IMR-90 (cell line): ENCODE measurements at places on chromosomes 11 and 22.

GRCh38 chr11:73306069-73306841 lies 1.8 kb upstream of the ARHGEF17 start:
- no peak for DNase-seq
- H3K4me1 ChIP-seq, result peaks cover 19% of the 10 kb centered on the region
- H3K4me3 ChIP-seq, result no peak overlapping the region
- H3K36me3 ChIP-seq, result peaks cover 9% of the 10 kb centered on the region; the same call in 1 of the 2 replicates
- no peaks in the 10 kb centered on the region for H3K27me3 ChIP-seq

- H3K4me3 ChIP-seq, result no peak overlapping the region
- peaks cover 20% of the 10 kb centered on the region for H3K4me1 ChIP-seq
- DNase-seq, result peak; percentile 96
- no peaks in the 10 kb centered on the region for H3K36me3 ChIP-seq
Measured at GRCh38 chr11:112318184-112318591, 57.5 kb upstream of the PLET1 start.

GRCh38 chr11:41579546-41579945 lies 120.1 kb upstream of the LRRC4C start:
- H3K36me3 ChIP-seq, result no peaks in the 10 kb centered on the region
- no peaks in the 10 kb centered on the region for H3K4me1 ChIP-seq

DNA sequence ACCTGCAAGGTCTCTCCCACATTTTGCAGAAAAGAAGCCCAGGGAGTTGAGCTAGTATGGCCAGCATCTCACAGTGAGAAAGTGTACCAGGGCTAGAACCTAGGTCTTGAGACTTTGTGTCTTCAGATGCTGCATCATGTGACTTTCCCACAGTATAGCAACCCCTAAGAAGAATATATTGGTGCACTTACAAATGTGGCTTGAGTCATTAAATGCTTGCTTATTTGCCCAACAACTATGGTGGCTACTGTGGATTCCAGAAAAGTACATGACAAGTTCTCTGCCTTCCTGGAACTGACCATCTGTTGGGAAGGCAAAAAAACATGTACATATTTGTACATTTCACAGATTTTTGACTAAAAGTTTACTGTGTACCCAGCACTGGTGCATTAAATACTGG lies 55.0 kb downstream of the POLD3 start:
- peak; percentile 68 for DNase-seq
- peaks cover 33% of the 10 kb centered on the region for H3K4me1 ChIP-seq
- no peaks in the 10 kb centered on the region; the same call in 1 of the 2 replicates for H3K36me3 ChIP-seq
- no peaks in the 10 kb centered on the region for H3K27me3 ChIP-seq

DNA sequence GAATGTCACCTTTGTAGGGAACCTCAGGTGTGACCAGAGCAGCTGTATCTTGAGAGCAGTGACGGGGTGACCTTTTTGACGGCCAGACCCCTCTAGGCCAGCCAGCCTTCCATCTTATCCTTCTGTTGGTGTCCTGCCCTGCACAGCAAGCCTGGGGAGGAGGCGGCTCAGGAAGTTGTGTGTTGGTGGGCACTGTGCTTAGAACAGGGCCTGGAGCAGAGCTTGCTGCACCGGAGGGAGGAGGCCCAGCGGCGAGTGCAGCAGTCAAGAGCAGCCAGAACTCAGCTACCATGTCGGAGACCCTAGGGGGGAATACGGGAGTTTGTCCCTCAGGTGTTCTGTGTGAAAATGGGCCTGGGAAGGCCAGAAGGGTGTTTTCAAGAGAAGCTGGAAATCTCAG lies 129.4 kb downstream of the OSBP2 start:
- H3K4me1 ChIP-seq, result no peaks in the 10 kb centered on the region; the same call in 1 of the 2 replicates
- no peak for DNase-seq
- H3K27me3 ChIP-seq, result peaks cover 46% of the 10 kb centered on the region

DNA sequence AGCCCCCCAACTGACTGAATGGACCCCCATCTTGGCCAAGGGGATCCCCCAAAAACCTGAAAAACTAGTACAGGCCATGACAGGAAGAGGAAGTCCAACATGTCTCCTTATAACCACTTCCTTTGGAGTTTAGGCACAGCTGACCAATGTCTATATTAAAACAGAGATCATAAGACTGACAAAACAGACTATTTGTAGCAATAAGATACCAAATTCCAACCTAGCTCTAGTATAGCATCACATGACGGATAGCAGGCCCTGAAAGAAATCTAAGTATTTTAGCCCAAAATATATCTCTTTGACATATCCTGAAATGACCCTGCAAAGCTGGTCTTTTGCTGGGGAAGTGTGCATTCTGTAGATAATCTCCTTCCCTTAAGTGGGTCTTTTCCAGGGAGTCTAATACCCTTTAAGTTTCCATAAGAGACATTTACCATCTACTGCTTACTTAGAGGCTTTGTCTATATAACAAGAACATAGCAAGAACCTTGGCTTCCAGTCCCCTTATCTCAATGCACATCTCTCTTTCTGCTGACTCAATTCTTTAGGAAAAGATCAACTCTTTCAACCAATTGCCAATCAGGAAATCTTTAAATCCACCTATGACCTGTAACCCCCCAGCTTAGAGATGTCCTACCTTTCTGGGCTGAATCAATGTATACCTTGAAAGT lies 34.9 kb upstream of the ACER3 start:
- H3K4me3 ChIP-seq, result no peak overlapping the region
- H3K27ac ChIP-seq, result no peak overlapping the region
- H3K36me3 ChIP-seq, result no peaks in the 10 kb centered on the region
- H3K4me1 ChIP-seq, result peaks cover 3% of the 10 kb centered on the region

DNA sequence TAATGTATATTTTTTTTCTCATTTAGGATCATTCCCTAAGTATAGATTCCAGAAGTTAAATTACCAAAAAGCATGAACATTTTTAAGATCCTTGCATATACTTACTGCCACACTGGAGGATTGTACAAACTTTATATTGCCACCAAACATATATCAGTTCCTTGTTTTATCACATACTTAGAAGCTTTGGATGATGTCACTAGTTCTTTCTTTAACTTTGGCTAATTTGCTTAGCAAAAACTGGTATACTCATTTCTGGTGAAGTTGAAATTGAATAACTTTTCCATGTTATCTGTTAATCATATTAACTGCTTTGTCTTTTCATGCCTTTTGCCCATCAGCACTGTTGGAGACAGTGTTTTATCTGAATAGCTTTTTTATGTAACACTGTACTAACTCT lies 31.6 kb upstream of the PRDM10 start:
- no peaks in the 10 kb centered on the region for H3K36me3 ChIP-seq
- no peak for DNase-seq
- H3K27ac ChIP-seq, result no peak overlapping the region
- no peak overlapping the region for H3K4me3 ChIP-seq
- no peaks in the 10 kb centered on the region for H3K27me3 ChIP-seq

GRCh38 chr11:67421430-67422031 lies 6.1 kb downstream of the CARNS1 start:
- H3K27ac ChIP-seq, result no peak overlapping the region
- DNase-seq, result no peak
- no peaks in the 10 kb centered on the region for H3K27me3 ChIP-seq
- peaks cover 5% of the 10 kb centered on the region; the same call in 1 of the 2 replicates for H3K4me1 ChIP-seq
